ENCODE measurements at places on chromosomes 3 and 15.

DNA sequence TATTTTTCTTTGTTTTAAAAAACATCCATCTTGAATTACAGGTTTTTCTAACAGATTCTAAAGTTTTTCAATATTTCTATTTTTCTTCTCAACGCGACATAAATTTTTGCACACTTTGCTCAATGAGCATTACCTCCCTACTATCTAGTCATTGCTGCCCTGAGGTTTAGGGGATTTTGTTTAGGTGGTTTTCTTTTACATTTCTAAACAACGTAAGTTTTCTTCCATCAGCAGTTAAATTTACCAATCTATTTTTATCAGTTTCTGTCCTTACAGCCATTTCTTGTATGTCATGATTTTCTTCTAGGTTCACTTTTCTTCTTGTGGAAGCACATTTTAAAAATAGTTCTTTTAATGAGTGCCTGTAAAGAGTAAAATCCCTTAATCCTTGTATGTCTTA lies 49.2 kb upstream of the CCR2 start:
- no peak for DNase-seq

- DNase-seq, result peak; percentile 27
These were observed 25.6 kb upstream of the NR2E3 start for GRCh38 chr15:71784719-71785118.

- DNase-seq, result no peak
These were observed 58.8 kb downstream of the IL16 start for GRCh38 chr15:81255315-81255957.

DNA sequence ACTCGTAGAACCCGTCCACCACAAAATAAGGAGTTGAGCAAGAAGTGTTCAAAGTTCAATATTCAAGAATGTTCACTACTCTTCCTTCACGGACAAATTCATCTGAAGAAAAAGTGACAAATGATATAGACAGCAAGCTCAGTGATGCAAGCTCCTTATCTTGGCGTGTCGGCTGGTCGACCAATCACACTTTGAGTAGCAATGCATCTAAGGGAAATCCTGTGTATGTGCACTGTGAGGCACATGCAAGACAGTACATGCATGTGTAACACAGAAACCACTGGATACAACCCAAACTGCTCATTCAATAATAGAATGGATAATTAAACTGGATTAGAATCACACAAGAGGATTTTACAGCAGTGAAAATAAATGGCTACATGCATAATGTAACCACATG lies 64.4 kb upstream of the CSPG5 start:
- no peak for DNase-seq

GRCh38 chr3:152376351-152377183 lies 107.8 kb downstream of the MBNL1 start:
- DNase-seq, result no peak

DNA sequence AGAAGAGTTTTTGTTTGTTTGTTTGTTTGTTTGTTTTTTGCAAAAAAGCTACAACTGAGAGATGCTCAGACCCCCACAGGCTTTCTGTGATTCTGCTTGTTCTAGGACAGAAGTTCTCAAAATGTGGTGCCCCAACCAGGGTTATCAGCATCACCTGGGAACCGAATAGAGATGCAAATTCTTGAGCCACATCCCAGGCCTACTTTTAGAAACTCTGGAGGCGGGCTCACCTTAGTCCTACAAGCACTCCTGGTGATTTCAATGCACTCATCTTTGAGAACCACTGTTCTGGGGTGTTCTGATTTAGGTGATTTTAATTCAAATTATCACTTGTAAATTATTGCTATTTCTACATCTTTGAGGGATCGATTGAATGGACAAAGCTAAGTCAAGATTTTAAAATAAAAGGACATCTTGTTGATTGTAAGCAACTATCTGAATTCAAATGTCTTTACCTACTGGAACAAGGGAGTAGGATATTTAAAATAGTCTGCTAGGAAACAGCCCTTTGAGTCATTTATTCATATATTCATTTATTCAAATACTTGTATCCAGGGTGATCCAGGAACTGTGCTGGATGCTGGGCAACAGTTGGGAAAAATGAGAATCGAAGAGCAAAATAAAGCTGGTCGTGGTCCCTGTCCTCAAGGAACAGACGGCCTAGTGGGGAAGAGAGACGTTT lies 44.7 kb upstream of the CADPS start:
- no peak for DNase-seq

GRCh38 chr3:21587894-21588293 lies 163.1 kb downstream of the ZNF385D start:
- DNase-seq, result no peak

Measured in activated naive CD4-positive, alpha-beta T cell treated with anti-CD3 and anti-CD28 coated beads, Interleukin-2, amount 10 ng/mL, durations not matched to agents 7 days and 5 days (primary cell).